Chondrocyte (in vitro differentiated cells): ENCODE measurements at places on chromosomes 7 and 10.

DNA sequence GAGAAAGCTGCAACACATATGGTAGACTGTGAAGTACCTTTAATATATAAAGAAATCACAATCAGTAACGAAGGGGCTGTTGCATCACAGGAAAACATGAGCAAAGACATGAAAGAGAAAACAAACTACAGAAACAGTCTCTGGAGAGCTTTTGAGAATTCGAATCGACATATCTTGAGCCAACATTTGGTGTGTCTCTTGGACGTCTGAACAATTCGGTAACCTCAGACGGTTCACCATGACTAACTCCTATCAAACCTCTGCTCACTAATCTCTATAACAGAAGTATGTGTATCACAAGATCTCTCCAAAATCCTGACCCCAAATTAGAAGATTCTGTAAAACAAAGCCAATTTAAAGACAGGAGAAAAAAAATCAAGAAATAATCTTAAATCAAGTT, 262.0 kb upstream of the YAE1 start:
- DNase-seq: no peak

- DNase-seq: peak; percentile 58
These were observed 5.4 kb upstream of the PWWP2B start for GRCh38 chr10:132391676-132392020.

DNA sequence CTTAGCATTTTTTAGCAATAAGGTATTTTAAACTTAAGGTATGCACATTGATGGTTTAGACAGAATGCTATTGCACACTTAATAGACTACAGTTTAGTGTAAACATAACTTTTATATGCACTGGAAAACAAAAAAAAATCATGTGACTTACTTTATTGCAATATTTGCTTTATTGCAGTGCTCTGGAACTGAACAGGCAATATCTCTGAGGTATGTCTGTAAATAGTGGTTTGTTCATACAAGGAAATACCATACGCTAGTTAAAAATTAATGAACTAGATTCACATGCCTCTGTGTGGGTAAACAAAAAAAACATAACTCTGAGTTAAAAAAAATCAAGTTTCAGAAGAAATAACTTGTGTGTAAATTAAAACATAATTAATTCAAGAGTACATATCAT, 479.0 kb upstream of the MKI67 start:
- no peak for DNase-seq

DNA sequence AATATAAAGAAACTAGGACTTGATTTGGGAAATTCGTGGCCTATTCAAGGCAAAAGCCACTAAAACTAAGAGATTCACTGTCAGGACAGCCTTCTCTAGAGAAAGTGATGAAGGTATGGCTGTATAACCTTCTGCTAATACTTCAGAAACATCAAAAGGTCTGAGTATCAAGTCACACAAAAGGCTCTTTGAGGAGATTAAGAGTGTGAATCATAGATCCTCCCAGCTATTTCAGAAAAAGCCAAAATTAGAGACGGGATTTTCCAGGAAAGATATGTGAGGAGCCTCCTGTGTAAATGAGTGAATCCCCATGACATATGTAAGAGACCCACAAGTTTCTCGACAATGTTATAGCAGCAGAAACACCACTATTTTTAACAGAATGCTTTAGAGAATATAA, 56.2 kb downstream of the UBE3C start:
- DNase-seq: no peak

- DNase-seq: no peak
These were observed 117.3 kb downstream of the KCNMA1 start for GRCh38 chr10:77520290-77520689.

DNA sequence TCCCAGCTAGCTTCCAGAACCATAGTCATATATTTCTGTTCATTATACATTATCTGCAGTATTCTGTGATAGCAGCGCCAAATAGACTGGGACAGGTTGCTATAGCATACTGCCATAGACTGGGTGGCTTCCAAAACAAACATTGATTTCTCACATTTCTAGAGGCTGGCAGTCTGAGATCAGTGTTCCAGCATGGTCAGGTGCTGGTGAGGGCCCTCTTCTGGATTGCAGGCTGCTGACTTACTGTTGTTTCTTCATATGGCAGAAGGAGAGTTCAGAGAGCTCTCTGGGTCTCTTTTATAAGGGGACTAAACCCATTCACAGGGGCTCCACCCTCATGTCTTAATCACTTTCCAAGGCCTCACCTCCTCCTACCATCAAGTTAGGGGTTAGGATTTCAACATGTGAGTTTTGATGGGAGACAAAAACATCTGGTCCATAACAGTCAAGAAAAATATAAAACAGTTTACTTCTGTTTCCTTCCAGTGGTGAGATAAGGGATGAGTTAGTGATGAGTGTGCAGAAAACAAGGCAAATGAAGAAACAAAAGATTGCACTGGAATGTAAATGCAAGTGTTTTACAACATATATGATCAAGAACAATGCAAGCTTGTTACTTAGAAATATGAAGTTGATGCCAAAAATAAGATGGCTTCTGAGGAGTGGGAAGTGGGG, 399.0 kb upstream of the C7orf33 start:
- DNase-seq: no peak

- DNase-seq: no peak
These were observed 347.2 kb upstream of the KCND2 start for GRCh38 chr7:119925581-119926289.

DNA sequence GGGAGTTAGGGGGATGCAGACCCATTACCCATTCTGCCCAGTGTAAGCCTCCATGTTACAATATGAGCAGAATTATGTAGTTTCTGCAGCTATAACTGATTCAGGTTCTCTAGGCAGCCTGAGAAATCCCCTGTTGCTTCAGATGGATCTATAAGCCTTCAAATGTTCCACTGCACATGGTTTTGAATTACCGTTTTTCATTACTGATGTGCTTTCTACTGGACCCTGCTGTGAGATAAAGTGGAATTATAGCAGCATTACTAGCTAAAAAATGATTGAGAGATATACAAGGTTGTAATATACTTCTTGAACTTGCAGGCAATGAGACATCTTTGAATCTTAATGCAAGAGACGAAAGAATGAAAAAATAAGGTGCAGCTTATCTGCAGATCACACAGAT, 38.4 kb upstream of the ANAPC16 start:
- DNase-seq: no peak

DNA sequence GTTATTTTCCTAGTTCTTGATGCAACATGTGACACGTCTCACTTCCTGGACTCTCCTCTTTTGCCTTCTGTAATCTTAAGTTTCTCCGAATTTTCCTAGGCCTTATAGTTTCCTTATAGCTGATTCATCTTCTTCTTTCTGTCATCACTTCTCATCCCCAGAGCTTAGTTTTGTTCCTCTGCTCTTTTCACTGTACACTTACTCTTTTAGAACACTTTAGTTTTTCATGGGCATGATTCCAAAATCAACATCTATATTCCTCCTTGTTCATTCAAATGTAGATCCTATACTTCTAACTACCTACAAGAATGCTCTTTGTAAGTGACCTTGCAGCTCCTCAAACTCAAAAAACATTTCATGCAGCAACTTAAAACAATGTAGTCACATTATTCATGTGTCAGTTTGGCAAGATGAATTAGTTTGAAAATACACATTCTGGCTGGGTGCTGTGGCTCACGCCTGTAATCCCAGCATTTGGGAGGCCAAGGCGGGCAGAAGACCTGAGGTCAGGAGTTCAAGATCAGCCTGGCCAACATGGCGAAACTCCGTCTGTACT, 13.1 kb upstream of the SLC26A3 start:
- no peak for DNase-seq

DNA sequence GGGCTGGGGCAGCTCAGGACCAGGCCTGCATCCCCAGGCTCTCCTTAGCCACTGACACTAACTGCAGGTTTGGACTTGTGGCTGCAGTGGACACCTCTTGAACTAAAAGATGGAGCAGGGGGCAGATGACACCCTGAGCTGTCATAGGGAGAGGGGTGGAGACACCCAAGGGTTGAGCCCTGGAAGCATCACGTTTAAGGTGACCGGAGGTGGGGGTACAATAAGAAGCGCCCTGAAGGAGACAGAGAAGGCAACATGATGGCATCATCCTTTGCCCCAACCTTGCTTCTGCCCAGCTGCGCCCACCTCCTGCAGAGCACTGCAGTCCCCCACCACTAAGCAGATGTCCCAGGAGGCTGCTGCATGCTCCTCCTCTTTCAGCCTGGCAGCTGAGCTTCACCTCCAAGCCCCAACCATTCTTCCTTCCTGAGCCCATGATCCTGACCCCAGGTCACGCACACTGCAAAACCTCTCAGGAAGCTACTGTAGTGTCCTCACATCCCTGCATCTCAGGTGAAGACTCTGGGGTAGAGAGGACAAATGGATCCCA, 25.5 kb downstream of the OGDHL start:
- DNase-seq: no peak

- DNase-seq: no peak
These were observed 609.1 kb upstream of the IGFBP3 start for GRCh38 chr7:46530081-46530750.

- no peak for DNase-seq
These were observed 414.6 kb upstream of the NPVF start for GRCh38 chr7:25642849-25643248.

GRCh38 chr7:130946114-130946513, 212.1 kb upstream of the KLF14 start:
- no peak for DNase-seq

GRCh38 chr7:47832105-47832715, 116.1 kb downstream of the PKD1L1 start:
- no peak for DNase-seq

- DNase-seq: no peak
These were observed 170.0 kb downstream of the PRKCQ start for GRCh38 chr10:6409971-6410643.

- DNase-seq: no peak
These were observed 271.7 kb downstream of the TCF7L2 start for GRCh38 chr10:113221756-113222168.

DNA sequence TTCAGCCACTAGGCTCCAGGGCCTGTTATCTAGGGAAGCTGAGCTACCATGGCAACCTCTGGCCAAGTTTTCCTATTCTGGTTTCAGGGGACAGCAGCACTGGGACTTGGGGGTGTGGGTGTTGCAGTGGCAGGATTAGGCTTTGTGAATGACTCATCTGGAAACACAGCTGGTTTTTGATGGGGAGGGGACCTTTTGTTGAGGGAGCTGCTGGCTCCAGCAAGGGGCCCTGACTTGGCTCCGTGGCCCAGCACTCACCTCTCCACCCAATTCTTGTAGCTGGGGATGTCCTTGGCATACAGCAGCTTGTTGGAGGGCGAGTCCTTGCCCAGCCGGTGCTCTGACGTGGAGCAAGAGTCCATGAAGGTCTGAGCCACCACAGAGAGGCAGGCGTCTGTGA, 435.9 kb downstream of the PLXNA4 start:
- no peak for DNase-seq

- no peak for DNase-seq
These were observed 14.2 kb downstream of the UCMA start for GRCh38 chr10:13219685-13220670.

- no peak for DNase-seq
These were observed 11.6 kb downstream of the DYDC1 start for GRCh38 chr10:80344912-80345311.
